ENCODE measurements at places on chromosomes 3 and 15.
A peak's percentile ranks its signal among the peaks of the same experiment; 100 is the strongest.

GRCh38 chr3:60630953-60631352, 620.3 kb downstream of the FHIT start:
- no peak for DNase-seq

GRCh38 chr3:148460686-148461085, 237.0 kb upstream of the AGTR1 start:
- no peak for DNase-seq

GRCh38 chr15:86444527-86444926, 364.9 kb downstream of the AGBL1 start:
- DNase-seq: no peak

- no peak for DNase-seq
Measured at GRCh38 chr3:136050250-136050649, 84.7 kb downstream of the PPP2R3A start.

GRCh38 chr15:98043160-98044014, 82.9 kb downstream of the ARRDC4 start:
- DNase-seq: no peak

DNA sequence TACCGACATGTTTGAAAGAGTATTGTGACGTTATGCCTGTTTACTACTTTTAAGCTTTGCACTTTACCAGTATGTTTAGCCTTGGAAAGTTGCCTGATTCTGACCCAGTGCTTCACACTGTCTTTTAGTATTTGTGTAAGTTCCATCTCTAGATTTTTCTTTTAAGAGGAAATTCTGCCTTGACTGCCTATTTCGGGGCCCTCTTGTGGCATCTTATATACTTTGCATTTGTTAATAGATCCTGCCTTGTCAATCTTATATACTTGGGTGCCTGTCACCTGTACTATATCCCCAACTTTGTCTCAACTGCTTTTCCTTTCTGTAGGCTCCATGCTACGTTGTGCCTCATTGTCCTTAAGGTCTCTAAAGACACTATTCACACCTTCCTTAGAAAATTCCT, 244.6 kb downstream of the STXBP5L start:
- no peak for DNase-seq

GRCh38 chr3:112604536-112604935, 36.4 kb downstream of the CCDC80 start:
- DNase-seq: peak; percentile 87

GRCh38 chr15:57138349-57138788, 219.9 kb downstream of the TCF12 start:
- DNase-seq: no peak

DNA sequence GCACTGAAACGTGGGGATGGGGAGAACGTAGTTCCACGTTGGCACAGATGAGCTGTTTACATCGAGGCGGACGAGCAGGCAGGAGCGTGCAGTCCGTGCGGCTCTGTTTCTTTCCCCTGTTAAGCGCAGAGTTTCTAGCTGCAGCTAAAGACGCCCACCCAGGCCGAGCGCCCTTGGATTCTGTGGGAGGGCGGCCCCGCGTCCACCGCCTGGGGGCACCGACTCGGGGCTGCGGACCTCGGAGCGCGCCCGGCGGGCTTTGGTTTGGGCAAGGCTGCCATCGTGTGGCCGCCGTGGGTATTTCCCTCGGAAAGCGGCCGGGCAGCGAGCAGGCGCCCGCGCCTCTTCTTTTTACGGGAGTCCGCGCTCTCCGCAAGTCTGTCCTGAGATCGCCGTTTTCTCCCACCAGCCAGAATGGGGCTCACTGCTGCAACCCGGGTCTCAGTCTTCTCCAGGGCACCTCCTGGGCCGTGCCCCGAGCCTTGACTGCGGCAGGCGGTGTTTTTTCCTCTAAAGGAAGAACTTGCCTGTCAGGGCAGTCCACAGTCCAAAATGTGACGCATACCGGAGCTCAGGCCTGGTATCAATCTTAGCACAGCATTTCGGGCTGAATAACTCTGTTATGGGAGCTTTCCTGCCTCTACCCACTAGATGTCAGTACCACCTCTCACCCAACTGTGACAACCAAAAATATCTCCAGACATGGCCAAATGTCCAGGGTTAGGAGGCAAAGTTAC, 219.9 kb upstream of the IGF1R start:
- DNase-seq: peak; percentile 29

DNA sequence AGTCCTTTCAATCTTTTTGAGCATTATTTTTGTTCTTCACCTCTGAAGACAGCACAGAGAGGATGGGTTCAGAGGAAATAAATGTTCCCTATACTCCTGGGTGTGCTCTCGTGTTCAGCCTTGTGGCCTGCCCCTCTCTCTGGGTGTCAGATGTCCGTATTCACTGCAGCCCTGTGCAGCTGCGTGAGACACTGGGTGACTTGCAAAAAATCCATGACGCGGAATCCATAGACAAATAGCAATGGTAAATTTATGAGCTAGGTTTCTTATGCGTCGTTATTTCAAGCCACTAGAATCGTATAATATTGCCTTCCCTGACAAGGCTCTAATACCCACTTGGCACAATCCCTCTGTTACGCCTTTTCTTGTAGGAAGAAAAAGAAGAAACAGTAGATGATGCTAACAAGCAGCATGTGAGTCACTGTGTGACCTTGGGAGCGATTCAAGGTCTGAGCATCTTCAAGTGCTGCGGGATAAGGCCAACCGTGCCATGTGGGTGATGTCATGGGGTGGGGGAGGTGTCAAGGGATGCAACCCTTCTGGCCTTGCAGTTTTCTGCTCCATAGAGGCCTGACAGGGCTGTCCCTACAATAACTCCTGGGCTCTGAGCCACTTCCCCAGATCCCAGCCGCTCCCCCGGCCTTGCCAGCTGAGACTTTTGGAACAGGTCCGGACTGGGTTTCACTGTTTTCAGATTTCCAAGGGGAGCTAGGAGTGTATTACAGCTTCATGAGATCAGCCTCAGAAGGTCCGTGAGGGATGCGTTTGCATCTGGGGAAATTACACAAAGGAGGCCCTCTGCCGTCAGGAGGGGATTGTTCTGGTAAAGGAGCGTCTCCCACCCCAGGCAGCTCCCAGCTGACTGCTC, 47.6 kb upstream of the POMGNT2 start:
- peak; percentile 45 for DNase-seq

GRCh38 chr3:109899925-109900324, 562.6 kb upstream of the DPPA4 start:
- no peak for DNase-seq

- DNase-seq: no peak
Measured at GRCh38 chr3:170638988-170639387, 53.1 kb upstream of the SLC7A14 start.

DNA sequence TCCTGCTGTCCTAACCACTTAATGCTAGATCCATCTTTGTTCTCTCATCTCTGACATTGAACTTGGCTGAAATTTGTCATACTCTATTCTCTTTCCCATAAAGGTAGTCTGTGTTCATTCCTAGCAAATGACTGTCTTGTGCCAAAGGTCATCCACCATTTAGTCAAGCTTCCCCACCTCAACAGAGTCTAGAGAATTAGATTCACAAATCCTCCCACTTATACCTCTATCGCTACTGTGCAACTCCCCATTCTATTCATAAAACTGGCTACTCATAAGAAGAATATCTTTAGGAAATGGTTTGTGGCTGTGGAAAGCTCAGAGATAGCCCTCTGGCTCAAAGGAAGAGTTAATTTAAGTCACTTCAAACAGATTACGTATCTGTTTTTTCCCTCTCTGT, 59.7 kb upstream of the MBNL1 start:
- DNase-seq: no peak

GRCh38 chr3:192947421-192947820, 29.8 kb upstream of the MB21D2 start:
- no peak for DNase-seq

DNA sequence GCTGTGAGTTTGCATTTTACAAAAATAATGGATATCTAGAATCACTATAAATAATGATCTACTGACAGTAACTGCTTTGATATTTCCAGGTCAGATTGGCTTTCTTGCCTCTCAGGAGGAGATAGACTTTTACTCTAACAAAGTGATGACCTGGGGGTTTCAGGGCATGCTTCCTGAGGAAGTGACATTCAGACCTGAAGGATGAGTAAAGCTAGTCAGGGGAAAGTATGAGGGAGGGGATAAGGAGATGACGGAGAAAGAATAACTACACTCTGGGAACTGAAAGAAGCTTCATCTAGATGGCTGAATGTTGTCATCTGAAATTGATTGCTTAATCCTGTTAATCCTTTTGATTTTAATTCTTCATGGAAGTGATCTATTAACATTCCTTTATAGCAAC, 32.2 kb downstream of the ARMC8 start:
- DNase-seq: no peak

DNA sequence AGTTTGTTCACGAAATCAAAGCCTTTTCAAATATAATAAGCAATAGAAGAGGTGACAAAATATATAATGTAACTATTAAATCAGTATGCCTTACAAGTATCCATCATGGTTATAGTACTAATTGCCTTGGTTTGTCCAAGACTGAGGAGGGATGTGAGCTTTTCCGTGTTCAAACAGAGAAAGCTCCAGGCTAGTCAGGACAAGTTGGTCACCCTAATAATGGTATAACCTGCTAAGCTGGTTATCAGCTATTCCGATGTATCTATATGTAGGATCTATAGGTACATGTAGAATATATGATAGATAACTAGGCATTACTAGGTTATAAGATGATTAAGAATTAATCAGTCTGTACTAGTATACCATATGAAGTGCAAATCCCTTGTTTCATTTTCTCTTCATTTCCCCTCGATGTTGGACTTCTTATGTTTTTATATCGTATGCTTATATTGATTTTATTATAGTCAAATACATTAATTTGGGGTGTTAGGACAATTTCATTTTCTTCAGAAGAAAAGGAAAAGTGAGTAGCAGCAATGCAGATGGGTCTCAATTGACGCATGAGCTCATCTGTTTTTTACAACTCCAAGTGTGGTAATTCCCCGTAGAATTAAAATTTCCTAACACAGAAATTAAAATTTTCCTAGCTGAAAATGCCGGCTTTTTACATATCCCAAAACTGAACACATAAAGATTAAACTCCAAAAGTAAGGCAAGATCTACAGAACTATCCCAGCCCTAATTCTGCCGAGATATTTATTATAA, 419.1 kb downstream of the TIGIT start:
- no peak for DNase-seq

DNA sequence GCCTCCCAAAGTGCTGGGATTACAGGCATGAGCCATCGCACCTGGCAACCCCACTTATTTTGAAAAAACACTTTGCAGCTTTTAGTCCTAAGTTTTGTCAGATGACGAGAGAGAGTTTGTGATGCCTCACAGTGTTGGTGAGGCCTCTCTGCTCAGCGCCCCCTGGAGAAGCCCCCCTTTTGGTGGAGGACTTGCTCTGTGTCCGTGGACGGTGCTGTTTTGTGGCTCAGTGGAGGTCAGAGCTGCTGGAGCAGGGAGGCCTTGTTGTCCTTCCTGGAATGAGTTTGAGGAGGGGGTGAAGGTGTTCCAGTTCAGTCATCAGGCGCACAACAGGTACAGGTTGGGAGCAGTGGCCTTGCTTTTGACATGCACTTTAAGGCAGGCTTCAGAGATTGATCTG, 58.0 kb downstream of the PGPEP1L start:
- no peak for DNase-seq

DNA sequence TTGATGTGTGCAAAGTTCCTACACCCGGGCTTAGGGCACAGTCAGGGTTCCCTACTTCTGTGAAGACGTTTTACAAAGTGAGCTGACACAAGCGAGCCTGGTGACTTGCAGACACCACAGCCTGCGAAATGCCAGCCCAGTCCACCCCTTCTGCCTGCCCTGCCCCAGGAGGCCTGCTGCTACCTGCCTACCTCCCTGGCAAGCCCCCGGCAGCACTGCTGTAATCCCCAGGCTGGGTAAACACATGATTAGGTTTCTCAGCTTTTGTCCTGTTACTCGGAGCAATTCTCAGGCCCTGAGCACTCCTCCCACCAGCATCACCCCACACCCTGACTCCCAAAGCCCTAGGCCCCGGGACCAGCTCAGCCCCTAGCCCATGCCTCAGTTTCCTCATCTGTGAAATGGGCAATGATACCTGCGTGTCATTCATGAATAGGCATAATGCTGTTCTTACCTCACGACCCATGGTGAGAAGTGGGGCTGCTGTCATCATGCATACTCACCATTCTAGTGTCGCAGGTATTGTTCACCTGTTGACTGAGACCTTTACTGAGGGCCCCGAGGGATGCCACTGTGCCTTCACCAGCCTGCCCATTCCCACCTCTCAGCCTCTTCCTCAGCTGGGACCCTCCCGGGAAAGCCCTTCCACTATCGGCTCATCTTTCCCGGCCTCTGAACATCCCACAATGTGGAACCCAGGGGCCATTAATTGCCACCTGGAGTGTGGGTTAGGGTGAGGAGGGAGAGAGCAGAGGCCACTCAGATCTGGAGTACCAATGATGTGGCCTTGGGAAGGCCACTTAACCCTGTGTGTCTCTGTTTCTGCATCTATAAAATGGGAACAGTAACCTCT, 31.5 kb upstream of the SLC6A6 start:
- DNase-seq: no peak

- DNase-seq: no peak
Measured at GRCh38 chr3:63981980-63982379, 41.3 kb downstream of the PSMD6 start.

DNA sequence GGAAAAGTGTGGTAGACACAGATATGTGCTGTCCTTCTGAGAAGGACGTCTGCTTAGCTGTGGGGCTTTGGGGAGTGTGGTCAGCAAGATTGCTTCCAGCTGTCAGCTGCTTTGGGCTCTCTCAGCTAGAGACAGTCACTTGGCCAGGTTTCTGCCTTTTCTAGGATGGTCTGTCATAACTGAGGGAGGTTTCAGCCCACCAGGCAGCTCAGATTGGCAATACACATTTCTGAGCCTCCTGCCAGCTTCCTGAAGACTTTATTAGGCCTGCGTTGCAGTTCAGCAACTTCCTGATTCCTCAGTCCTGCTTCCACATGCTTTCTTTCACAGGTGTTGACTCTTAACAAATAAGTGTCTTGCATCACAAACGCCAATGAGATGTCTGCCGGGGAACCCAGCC, 286.5 kb downstream of the SQOR start:
- DNase-seq: no peak

- DNase-seq: no peak
Measured at GRCh38 chr15:73287019-73287418, 81.7 kb downstream of the HCN4 start.

- no peak for DNase-seq
Measured at GRCh38 chr15:98174841-98175240, 214.3 kb downstream of the ARRDC4 start.

DNA sequence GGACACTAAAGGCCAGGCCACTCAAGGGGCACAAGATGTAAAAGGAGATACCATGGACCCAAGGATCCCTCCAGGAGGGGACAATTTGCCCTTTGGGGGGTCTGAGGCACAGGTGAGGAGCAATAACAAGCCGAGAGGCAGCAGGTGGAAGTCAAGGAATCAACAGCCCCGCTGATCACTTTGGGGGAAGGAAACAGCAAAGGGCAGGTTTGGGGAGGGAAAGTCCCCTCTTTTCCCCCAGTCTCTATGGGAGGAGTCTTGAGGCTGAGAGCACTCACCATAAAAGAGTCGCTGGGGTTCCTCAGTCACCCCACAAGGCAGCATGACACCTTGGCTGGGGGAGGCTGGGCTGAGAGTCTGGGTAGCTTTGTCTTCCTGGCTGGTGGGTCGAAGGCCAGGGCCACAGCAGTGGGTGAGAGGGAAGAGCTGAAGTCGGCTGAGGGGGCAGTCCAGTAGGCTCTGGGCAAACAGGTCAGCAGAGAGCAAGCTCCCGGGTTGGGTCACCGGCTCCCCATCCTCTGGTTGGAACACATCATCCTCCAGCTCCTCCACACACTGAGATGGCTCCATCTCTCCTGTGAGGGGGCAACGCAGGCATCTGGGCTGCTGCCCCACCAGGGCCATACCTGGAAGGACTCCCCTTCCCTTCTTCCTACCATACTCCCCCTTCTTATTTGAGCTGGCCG, 3.0 kb downstream of the BMF start:
- DNase-seq: no peak
